Osteocyte (in vitro differentiated cells): ENCODE measurements at places on chromosomes 6 and 20. TPM values are rescaled to one million over a fixed set of nuclear protein-coding genes. Genes with fewer than 3 reads are reported as not detected.

- H3K4me1 ChIP-seq: no peaks in the 10 kb centered on the region
- no peak overlapping the region for H3K27ac ChIP-seq
- no peaks in the 10 kb centered on the region for H3K36me3 ChIP-seq
- H3K4me3 ChIP-seq: no peak overlapping the region
These were observed 306.2 kb upstream of the ARID1B start for GRCh38 chr6:156471000-156471399.

The FAM162B gene
- not detected in 2 replicates for total RNA-seq

- no peak for DNase-seq
- no peaks in the 10 kb centered on the region for H3K4me1 ChIP-seq
- no peaks in the 10 kb centered on the region for H3K27me3 ChIP-seq
- H3K36me3 ChIP-seq: no peaks in the 10 kb centered on the region
These were observed 13.7 kb downstream of the KIF3B start for GRCh38 chr20:32291166-32291565.

- H3K27ac ChIP-seq: no peak overlapping the region
- no peaks in the 10 kb centered on the region for H3K27me3 ChIP-seq
- no peak overlapping the region for H3K4me3 ChIP-seq
- H3K36me3 ChIP-seq: no peaks in the 10 kb centered on the region
These were observed 630.7 kb downstream of the HACE1 start for GRCh38 chr6:104229057-104229456.

GRCh38 chr6:43185391-43185985 lies 3.5 kb downstream of the CUL9 start:
- DNase-seq: no peak
- no peaks in the 10 kb centered on the region for H3K27me3 ChIP-seq
- peaks cover 27% of the 10 kb centered on the region for H3K4me1 ChIP-seq

The ID4 gene
- total RNA-seq: 42.5 and 46.8 TPM in 2 replicates

DNA sequence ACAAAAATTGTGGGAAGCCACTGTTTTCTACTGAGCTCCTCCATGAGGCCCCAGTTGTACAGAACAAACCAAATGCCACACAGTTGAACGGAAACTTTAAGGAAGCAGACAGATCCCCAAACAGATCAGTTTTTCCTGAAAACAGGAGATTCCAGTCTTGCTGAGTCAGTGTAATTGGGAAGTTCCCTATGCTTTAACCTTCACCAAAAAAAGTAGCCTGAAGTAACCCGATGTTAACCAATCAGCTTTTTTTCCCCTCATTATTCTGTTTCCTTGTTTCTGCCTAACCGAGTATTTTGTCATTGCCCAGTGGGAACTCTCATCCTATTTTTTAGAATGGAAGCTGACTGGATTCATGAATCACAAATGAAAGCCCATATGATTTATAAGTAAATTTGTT lies 36.7 kb downstream of the MARCKS start:
- no peaks in the 10 kb centered on the region for H3K27me3 ChIP-seq
- no peak overlapping the region for H3K4me3 ChIP-seq
- peaks cover 20% of the 10 kb centered on the region for H3K4me1 ChIP-seq
- DNase-seq: no peak
- peak overlapping the region; percentile 64 for H3K27ac ChIP-seq

The BNIP5 gene
- not detected in 2 replicates for total RNA-seq

- DNase-seq: no peak
- no peak overlapping the region for H3K27ac ChIP-seq
- H3K4me3 ChIP-seq: no peak overlapping the region
- no peaks in the 10 kb centered on the region for H3K4me1 ChIP-seq
- H3K27me3 ChIP-seq: no peaks in the 10 kb centered on the region
These were observed 837.6 kb downstream of the TBC1D32 start for GRCh38 chr6:120496661-120497060.

DNA sequence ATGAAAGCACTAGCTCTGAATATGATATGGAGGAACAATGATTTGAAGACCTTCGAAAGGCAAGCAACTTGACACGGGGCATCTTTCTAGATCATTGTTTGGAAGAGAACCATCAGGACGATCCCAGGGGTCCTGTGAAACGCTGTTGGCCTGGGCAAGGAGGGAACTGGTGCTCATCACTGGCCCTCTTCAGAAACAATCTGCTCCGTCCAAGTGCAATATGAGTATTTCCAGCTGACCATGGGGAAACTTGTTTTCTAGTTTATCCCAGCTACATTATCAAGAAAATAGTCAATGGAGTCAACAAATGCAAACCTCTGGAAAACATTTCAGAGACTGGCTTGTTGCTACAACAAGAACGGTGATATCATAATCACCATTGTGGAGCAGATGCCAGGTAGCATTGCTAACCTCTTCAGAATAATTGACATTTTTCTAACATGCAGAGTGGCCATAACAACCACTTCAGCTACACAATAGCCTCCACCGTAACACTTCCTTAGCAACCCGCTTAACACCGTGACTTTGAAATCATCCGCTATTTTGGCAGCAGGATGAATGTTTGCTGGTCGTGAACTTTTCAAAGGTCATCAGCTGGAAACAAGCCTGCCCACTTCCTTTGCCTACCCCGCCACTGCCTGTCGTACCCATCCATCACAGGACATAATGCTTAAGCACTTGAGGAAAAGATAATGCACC lies 112.0 kb upstream of the PDE10A start:
- H3K36me3 ChIP-seq: no peaks in the 10 kb centered on the region
- H3K4me3 ChIP-seq: no peak overlapping the region
- DNase-seq: no peak
- no peak overlapping the region for H3K27ac ChIP-seq

The BACH2 gene
- 1.6 and 2.6 TPM in 2 replicates for total RNA-seq
